Hematopoietic multipotent progenitor cell treated with erythropoietin and hydrocortisone succinate and interleukin-3 and kit ligand, for 15 days (in vitro differentiated cells): ENCODE measurements at places on chromosomes 4 and X.

GRCh38 chr4:152920768-152921167 is 15.4 kb upstream of the FHDC1 start:
- no peak for DNase-seq

GRCh38 chr4:124337874-124338273 is 374.7 kb downstream of the ANKRD50 start:
- no peak for DNase-seq

DNA sequence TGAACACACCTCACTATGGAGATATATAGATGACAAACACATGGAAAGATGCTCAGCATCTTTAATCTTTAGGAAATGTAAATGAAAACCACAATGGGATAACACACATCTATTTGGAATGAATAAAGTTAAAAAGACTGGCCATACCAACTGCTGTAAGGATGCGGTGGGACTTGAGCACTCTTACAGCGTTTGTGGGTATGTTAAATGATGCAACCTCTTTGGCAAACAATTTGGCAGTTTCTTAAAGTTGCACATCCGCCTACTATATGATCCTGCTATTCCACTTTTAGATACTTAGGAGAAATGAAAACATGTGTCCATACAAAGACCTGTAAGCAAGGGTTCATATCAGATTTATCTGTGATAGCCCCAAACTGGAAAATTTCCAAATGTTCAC is 50.7 kb downstream of the MRPL1 start:
- DNase-seq = no peak

DNA sequence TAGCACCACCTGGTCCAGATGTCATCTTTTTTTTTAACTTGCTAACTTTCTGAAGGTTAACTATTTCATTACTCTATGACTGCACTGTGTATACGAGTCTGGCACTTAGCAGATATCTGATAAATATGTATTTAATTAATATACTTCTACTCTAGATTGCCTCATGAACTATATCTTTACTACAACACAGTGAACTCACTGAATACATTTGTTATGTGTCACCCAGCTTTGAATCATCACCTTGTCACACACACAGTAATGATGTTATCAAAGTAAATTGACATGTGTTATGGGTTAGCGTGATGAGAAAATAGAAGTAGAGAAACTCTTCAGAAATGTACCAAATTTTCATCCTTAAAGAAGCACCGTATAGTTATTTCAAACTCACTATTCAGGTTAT is 419.3 kb upstream of the ADGRL3 start:
- no peak for DNase-seq

GRCh38 chrX:646796-647195 is 16.2 kb downstream of the SHOX start:
- DNase-seq = no peak

GRCh38 chr4:16916719-16917337 is 18.4 kb upstream of the LDB2 start:
- DNase-seq = peak; percentile 40

GRCh38 chr4:76108467-76109181 is 34.1 kb downstream of the ART3 start:
- no peak for DNase-seq

GRCh38 chrX:40391662-40392061 is 189.1 kb upstream of the ATP6AP2 start:
- no peak for DNase-seq

DNA sequence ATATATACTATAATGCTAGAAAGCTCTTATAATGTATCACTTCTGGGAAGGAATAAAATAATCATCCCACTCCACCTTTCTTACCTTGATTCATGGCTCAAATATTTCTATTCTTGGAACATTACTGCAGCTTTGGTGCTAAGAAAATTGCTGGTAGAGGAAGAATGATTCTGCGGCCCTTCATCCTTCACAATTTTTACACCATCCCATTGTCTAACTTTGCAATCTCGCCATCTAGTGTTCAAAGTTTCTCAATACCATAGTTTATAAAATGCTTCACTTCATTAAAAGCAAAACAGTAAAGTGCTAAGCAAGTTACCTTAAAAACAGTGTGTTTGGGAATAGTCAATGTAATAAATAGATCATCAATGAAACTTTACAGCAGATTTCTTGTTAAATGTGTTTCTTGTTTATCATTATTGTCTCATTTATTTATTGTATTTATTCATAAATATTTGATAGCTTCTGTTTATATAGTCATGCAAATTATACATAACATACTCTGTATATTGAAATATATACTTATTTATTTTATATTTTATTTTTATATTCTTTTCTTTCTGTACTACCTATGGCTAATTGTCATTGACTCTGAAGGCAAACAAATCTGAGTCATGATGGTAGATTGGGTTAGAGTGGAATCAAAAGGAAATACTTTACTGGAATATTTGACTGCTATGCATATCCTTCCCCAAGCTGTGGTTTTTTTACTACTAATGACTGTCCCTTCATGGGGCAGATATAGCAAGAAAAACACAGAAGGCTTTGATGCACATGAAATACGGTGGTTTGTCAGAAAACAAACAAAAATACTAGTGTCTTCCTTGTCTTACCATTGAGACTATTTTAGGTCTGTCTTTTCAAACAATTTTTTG is 390.7 kb downstream of the MAPK10 start:
- no peak for DNase-seq

GRCh38 chr4:9691238-9692065 is 90.0 kb upstream of the DRD5 start:
- DNase-seq = peak; percentile 79

- no peak for DNase-seq
Measured at GRCh38 chr4:138890891-138891570, 124.5 kb upstream of the NOCT start.

- no peak for DNase-seq
Measured at GRCh38 chrX:17931855-17932254, 70.8 kb upstream of the RAI2 start.

DNA sequence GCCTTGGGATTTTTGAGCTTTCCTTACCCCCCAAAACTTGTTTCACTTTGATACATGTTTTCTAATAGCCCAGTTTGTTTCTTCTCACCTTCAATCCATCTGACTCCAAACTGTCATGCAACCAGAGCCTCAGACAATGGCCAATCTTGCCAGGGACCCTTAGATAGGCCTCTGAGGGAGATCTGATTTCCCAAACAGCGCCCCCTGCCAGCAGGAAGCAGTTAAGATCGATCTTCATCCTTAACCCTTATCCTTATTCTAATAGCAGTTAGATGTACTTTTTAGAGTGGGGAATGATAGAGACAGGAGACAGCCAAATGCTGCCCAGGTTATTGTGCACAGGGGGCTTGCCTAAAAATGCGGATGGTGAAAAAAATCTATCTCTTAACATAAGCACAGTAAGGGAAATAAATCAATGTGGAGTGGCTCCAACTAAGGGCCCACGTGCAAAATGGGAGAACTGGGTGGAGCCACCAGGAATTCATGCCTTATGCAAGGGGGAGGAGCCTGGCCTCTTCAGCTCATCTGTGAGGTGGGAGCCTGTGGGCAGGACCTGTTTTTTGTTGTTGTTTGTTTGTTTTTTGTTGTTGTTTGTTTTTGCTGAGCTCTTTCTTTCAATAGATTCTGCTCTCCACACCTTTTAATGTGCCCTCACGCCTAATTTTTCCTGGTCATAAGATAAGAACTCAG is 833.6 kb upstream of the AGA start:
- DNase-seq = no peak

- no peak for DNase-seq
Measured at GRCh38 chr4:183912585-183912984, 7.5 kb downstream of the STOX2 start.

DNA sequence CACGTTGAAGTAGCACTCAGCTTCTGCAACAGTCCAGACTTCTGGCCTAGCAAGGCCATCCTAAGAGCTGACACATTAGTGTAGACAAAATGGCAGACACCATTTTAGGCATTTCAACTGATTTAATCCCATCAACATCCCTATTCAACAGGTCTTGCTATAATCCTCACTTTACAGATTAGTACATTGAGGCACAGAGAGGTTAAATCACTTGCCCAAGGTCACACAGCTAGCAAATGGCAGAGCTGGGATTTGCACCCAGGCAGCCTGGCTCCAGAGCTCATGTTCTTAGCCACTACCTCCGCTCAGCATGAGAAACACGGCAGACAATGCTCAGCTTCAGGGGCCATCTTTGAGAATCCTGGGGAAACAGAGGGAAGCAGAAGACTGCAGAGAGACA is 107.9 kb upstream of the TRIM2 start:
- no peak for DNase-seq

DNA sequence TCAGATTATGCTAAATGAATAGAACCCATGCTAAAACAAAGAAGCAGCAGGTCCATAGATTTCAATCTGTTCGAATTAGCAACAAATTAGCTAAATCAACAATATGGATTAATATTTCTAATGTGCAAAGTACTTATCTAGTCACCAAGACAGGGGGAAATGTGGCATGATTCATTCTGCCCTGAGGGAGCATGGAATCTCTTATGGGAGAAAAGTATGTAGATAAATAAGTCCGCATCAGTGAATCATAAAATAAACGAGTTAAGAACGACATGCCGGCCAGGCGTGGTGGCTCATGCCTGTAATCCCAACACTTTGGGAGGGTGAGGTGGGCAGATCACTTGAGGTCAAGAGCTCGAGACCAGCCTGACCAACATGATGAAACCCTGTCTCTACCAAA is 102.1 kb downstream of the ANOS1 start:
- no peak for DNase-seq

DNA sequence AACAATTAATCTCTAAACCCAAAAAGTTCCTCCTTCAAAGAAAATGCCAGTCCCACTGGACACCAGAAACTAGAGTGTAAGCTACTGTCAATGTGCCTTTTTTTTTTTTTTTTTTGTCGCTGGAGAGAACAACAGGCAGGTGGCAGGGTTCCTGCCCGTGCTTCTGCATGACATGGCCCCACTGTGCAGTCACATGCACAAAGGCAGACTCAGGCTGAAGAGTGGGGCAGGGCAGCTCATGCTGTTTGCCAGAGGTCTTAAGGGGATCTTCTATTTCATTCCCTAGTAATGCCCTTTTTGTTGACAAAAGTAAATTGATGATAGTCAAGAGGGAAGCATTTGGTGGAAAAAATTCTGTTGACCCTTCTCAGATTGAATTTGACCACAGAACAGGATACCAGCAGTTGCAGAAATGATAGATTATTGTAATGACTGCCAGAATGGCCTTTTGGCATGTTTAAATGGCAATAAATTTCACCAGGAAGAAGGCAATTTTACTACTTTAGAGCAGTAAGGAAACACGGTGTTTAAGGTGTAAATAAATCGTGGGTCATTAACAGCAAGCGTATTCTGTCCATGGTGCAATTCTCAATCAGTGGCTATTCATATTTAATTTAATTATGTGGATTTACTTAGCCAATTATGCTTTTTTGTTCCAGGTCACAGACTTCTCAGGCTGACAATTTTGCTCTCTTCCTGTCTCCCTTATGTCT is 80.9 kb downstream of the NKX6-1 start:
- no peak for DNase-seq

DNA sequence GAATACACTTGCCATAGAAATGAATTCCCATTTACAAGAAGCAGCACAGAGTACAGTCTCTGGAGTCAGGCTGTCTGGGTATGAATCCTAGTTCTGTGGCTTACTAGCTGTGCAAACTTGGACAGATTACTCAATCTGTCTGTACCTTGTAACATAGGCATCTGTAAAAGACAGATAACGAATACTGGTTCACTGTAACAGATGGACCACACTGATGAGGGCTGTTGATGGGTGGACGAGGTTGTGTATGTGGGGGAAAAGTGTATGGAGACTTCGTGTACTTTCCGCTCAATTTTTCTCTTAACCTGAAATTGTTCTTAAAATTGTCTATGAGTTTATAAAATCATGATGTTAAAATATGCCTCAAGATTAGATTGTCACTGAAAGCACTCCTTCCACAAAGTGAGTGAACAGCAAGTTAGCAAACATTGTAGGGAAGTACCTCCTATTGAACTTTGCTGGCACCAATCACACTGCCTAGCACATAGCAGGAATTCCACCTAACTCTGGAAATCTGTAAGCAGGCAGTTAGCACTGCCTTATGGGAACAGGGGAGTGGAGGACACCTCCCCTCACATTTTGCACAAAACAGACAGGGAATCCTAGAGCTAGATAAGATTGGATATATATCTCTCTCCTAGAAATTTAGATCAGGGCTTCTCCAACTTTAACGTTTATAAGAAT is 6.5 kb upstream of the EXOSC9 start:
- peak; percentile 82 for DNase-seq

DNA sequence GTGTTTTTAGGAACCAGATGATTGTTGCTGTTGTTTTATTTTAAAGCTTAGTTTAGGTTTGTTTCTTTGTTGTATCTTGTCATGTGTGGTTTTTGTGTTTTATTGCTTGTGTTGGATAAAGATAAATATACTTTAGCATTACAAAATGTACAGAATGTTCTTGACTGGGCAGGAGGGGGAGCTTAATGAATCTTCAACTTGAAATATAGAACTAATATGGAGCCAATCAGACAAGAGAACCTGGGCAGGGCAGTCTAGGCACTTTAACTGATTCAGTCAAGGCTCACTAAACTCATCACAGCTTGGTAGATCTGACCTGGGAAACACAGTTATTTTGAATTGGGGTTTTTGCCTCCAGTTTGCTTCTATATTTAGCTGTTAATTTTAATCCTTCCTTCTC is 304.2 kb downstream of the ARHGAP24 start:
- no peak for DNase-seq

DNA sequence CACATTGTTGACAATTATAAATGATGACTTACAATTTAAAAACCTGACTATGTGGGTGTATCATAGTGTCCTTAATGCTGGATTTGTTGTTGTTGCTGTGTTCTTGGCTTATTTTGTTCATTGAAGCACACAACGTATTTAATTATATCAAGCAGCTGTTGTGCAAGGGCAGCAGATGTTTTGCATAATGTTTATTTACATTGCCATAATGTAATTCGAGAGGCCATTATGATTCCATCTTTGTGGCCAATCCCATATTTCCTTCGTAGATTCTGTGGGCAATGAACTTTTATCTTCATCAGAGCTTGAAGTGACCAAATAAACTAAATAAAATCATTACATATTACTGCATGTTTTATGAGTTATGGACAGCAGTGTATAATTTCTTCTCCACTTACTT is 422.6 kb upstream of the GALNTL6 start:
- DNase-seq = no peak

GRCh38 chr4:118141240-118141639 is 107.0 kb downstream of the NDST3 start:
- no peak for DNase-seq

- no peak for DNase-seq
Measured at GRCh38 chr4:20576861-20577260, 123.4 kb upstream of the PACRGL start.

DNA sequence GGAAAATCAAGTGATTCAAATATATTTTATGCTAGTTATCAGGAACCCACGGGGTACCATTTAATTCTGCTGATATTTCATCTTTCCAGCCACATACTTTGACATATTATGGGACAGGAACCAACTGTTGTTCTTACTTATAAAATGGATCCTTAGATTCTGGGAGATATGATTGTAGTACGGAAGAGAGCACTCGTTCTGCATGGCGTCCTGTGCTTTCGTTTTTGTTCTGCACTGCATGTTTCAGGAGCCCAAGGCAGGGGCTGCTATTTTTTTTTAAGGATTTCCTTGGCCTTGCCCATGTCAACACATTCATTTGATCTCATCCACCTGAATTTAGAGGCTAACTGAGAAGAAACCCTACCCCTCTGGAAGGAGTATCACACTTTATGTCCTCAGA is 245.5 kb upstream of the TLL1 start:
- no peak for DNase-seq
